ENCODE measurements at places on chromosomes 1 and 21.

- DNase-seq, result no peak
Observed at GRCh38 chr1:76006234-76006633, 68.3 kb upstream of the ST6GALNAC3 start.

DNA sequence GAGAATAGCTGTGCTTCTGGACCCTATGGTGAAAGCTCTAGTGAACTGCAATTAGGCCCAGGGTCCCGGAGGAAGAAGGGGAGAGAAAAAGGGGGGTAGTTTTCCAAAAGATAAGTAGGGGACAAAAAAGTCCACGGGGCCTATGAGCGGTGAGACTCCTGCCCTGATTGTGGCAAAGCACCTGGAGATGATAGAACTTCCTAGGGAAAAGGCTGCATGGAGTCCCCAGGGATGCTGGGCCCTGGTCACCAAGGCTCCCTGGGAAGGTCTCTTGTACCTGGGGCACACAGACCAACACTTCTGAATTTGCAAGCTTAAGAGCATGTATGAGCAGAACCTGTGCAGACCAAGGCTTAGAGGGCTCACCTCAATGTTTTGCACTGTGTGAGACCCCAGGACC lies 5.4 kb upstream of the SHISA4 start:
- DNase-seq, result no peak

- no peak for DNase-seq
Observed at GRCh38 chr21:44353191-44353970, at the start of gene TRPM2. Gene TRPM2 (plus strand): TSS chr21:44353621. CDS start chr21:44353701, 80 bp downstream.

DNA sequence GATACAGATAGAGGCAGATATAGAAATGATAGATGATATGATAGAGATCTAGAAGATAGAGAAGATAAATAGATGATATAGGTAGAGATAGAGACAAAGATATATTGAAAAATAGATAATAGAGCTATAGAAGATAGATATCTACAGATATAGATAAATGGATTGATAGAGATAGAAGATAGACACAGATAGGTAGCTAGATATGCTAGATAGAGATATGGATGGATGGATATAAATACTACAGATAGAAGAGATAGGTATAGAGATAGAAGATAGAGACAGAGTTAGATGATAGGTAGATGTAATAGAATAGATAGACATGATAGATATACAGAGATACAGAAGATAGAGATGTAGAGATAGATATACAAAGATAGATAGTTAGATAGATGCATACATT lies 21.4 kb downstream of the TRIM11 start:
- no peak for DNase-seq

DNA sequence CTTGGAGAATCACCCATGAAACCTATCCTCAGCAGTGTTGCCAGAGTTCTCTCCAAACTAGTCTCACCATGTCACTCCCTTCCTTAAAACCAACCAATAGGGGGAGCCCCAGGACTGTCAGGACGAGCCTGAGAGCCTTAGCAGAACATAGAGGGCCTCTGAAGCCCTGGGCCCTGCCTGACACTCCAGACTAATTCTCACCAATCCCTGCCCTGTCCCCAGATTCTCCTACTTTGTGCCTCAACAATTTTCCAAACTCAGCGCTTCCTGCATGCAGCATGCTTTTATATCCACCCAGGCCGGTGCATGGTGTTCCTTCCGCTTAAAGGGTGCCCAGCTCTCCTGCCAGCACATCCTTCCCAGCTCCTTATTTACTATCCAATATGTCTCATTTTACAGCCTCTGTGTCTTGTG lies 42.7 kb downstream of the HSD3B1 start:
- no peak for DNase-seq

DNA sequence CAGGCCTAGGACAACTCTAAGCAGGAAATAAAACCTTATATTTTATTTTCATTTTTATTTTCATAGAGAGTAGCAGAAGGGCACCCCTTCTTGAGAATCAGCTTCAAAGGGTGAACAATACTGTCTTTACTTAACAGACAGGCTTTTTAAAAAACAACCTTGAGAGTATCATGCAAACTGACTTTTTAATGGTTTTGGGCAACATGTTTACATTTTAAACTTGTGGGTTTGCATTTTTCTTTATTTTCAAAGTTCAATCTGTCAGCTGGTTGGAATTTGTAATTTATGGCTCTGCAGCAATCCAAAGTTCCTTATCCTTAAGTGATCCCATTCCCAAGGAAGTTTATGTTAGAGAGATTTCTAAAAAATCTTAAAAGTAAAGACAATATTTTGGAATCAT lies 392.3 kb upstream of the ADAMTS5 start:
- DNase-seq, result no peak

GRCh38 chr1:154697710-154698109 lies 89.7 kb upstream of the ADAR start:
- no peak for DNase-seq

DNA sequence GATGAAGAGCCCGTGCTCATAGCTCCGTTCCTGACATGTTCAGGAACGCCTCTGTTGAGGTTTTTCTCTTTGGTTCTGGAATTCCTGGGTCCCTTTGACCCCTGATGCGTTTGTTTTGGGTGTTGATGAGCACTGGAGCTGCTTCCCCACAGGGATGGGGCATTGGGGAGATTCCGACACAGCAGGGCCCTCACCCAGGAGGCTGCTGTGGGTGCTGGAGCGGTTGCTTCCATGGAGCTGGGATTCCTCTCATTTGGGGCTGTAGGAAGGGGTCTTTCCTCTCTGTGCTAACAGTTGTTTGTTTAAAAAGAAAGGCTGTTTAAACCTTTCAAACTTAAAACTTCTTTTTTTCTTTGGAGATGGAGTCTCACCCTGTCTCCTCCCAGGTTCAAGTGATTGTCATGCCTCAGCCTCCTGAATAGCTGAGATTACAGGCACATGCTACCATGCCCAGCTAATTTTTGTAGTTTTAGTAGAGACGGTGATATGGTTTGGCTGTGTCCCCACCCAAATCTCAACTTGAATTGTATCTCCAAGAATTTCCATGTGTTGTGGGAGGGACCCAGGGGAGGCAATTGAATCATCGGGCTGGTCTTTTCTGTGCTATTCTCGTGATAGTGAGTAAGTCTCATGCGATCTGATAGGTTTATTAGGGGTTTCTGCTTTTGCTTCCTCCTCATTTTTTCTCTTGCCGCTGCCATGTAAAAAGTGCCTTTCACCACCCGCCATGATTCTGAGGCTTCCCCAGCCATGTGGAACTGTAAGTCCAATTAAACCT lies 48.9 kb downstream of the SKI start:
- no peak for DNase-seq

GRCh38 chr1:43438006-43438405 lies 15.7 kb downstream of the HYI start:
- DNase-seq, result no peak

DNA sequence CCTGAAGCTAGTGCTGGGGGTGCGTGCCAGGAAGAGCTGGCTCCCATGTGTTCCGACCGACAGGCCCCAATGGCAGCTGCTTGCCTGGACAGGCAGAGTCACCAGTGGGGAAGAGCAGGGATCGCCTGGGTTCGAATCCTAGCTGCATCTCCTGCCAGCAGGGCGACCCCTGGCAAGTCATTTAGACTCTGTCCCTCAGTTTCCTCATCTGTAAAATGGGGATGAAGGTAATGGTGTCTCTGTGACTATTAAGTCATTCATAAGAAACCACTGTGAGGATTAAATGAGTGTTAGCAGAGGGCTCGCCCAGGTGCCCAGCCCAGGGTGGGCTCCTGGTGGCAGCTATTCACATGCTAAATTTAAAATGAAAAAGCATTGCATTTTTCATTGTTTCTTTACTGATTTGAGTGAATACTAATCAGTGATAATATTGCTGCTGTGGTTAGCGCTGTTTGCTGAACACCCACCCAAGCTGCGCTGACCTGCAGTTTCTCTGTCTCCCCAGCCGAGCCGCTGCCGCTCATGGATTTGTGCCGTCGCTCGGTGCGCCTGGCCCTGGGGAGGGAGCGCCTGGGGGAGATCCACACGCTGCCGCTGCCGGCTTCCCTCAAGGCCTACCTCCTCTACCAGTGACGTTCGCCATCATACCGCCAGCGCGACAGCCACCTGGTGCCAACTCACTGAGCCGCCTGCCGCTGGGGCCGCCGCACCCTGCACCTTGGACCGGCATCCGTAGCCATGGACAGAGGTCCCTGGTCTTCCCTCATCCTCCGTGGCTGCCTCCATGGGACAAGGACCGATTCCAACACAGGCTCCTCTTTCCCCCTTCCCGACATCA lies 74.5 kb downstream of the SPSB1 start:
- DNase-seq, result no peak

All from stimulated activated CD8-positive, alpha-beta memory T cell treated with anti-CD3 and anti-CD28 coated beads, Interleukin-2, amount 100 ng/mL, for 1 hour (primary cell).